ENCODE measurements at places on chromosomes 12 and 14. TPM values are rescaled to one million over a fixed set of nuclear protein-coding genes. Genes with fewer than 3 reads are reported as not detected.

DNA sequence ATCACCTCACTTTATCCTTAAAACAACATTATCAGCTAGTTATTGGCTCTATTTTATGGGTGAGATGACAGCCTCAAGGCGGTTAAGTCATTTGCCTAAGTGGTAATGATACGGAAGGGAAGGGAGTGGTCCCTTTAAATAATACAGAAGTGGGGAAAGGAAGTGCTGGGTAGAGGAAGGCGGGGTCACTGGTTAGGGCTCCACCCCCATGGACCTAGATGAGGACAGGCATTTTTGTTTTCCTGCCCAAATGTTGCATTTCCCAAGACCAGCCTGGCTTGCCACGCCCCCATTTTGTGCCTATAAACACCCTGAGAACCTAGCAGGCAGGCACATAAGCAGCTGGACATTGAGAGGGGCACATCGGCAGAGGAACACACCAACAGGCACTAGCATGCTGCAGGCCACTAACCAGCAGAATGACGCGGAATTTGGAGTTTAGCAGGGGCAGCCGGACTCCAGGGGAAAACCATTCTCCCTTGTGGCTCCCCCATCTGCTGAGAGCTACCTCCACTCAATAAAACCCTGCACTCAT is 100.9 kb downstream of the EPS8 start:
- no peak for DNase-seq

IL31 gene
- not detected for total RNA-seq

GSC gene
- not detected for total RNA-seq

DNA sequence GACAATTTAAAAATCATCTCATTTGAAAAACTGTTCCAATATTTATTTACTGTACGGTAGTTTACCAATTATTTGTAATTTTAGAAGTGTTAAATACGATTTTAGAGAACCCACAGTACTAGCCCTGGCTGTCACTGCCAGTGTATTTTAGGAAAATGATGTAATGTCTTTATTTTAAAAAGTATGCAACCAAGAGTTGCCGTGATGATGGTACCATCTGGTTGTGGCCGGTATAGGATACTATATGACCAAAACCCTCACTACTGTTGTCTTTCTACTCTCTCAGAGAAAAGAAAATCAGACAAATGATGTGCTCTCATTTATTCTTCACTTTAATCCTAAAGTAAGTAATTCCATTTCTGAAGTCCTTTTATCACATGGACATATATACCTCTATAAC is 395.0 kb downstream of the FOXG1 start:
- no peak for DNase-seq

MSRB3 gene
- total RNA-seq = 232 TPM

GRCh38 chr12:20458011-20458410 is 89.7 kb downstream of the PDE3A start:
- no peak for DNase-seq

GRCh38 chr14:86057018-86057667 is 527.2 kb downstream of the FLRT2 start:
- no peak for DNase-seq

DNA sequence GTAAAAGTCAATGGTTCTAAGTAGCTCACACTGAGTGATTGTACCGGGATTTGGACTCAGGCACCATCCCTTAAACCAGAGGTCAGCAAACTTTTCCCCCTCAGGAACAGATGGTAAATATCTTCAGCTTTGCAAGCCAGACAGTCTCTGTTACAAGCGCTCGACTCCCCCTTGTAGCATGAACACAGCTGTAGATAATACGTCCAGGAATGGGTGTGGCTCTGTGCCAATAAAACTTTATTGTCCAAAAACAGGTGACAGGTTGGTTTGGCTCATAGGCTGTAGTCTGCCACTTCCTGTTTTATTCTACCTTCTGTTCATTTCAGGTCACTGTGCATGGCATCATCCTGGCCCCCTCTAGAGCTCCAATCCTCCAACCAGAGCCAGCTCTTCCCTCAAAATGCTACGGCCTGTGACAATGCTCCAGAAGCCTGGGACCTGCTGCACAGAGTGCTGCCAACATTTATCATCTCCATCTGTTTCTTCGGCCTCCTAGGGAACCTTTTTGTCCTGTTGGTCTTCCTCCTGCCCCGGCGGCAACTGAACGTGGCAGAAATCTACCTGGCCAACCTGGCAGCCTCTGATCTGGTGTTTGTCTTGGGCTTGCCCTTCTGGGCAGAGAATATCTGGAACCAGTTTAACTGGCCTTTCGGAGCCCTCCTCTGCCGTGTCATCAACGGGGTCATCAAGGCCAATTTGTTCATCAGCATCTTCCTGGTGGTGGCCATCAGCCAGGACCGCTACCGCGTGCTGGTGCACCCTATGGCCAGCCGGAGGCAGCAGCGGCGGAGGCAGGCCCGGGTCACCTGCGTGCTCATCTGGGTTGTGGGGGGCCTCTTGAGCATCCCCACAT is 7.6 kb downstream of the BDKRB1 start:
- no peak for DNase-seq

- DNase-seq = no peak
These were observed 132.0 kb upstream of the CCND2 start for GRCh38 chr12:4141348-4142270.

FLRT2 gene
- 20.1 TPM for total RNA-seq

RFX4 gene
- not detected for total RNA-seq

DNA sequence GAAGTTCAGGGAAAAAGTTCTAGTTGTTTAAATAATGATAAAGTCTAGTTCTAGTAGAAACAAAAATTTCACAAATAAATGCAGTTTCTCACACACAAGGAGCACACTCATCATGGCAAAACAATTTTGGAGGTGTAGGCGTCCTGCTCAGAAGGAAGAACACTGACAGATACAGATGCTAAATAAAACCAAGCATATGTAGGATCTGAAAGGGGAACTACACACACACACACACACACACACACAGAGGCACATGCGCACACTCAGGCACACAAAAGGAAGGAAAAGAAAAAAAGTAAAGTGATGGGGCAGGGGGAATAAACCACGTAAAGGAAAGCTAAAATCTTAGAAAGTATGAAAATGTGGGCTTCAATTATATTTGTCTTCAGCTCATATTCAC is 117.7 kb downstream of the SOX5 start:
- no peak for DNase-seq

- no peak for DNase-seq
These were observed 307.1 kb downstream of the RPL10L start for GRCh38 chr14:46344327-46344937.

SERPINA12 gene
- total RNA-seq = not detected

GRCh38 chr14:101473045-101473729 is 88.1 kb upstream of the DIO3 start:
- no peak for DNase-seq

- no peak for DNase-seq
These were observed 12.9 kb downstream of the ETV6 start for GRCh38 chr12:11662369-11662768.

- no peak for DNase-seq
These were observed 20.4 kb upstream of the LRTM2 start for GRCh38 chr12:1799882-1800400.

FOXA1 gene
- not detected for total RNA-seq

DNA sequence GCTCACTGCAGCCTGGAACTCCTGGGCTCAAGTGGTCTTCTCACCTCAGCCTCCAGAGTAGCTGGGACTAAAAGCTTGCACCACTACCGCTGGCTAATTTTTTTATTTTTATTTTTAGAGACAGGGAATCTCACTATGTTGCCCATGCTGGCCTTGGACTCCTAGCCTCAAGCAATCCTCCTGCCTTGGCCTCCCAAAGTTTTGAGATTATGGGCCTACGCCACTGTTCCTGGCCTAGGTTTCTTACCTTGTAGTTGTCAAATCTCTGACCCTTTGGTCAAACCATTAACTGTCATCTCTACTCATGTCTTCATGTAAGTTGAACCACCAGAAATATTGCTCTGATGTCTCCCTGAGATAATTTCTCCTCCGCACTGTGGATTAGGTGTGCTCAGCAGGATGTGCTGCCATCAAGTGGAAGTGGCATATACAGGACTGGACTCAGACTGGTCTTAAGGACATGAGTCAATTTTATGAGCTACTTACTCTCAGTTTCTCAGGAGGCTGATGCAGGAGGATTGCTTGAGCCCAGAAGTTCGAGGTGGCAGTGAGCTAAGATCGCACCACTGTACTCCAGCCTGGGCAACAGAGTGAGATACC is 28.5 kb downstream of the ACTR6 start:
- no peak for DNase-seq

DNA sequence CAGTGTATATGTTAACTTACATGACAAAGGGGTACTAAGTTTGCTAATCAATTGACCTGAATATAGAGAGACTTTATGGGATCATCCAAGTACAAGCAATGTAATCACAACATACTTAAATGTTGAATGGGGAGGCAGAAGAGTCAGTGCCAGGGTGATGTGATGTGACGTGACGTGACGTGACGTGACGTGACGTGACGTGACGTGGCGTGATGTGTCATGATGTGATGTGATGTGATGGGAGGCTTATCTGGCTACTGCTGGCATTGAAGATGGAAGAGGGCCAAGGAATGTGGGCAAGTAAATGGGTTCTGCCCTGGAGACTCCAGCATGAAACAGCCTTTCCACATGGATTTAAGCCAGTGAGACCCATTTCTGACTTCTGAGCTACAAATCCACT is 38.2 kb upstream of the PRB4 start:
- no peak for DNase-seq

DNA sequence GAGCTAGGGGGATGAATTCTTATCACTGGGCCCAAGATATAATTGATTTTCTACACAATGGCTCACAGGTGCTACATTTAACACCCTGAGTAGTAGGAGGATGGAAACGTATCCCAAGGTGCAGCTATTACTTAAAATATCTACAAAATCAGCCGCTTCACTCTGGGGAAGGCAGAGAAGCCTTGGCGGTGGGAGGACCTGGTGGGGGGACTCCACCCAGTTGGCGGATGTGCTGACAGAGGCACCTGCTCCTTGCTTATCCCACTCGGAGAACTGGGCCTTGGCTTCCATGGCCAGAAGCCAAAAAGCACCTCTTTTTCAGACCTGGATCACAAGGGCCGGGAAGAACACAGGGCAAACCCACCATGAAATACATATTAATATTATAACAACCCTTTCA is 106.3 kb downstream of the OTX2 start:
- no peak for DNase-seq

NTN4 gene
- total RNA-seq = 79.2 TPM

CMA1 gene
- total RNA-seq = not detected

GRCh38 chr12:104910196-104910840 is 47.8 kb downstream of the SLC41A2 start:
- DNase-seq = no peak

WNT1 gene
- total RNA-seq = 1.2 TPM

UBE2N gene
- 32.9 TPM for total RNA-seq

- no peak for DNase-seq
These were observed 26.2 kb downstream of the BEGAIN start for GRCh38 chr14:100561005-100561404.

AICDA gene
- not detected for total RNA-seq

- no peak for DNase-seq
These were observed 56.6 kb downstream of the TTC9 start for GRCh38 chr14:70698288-70698687.

DNA sequence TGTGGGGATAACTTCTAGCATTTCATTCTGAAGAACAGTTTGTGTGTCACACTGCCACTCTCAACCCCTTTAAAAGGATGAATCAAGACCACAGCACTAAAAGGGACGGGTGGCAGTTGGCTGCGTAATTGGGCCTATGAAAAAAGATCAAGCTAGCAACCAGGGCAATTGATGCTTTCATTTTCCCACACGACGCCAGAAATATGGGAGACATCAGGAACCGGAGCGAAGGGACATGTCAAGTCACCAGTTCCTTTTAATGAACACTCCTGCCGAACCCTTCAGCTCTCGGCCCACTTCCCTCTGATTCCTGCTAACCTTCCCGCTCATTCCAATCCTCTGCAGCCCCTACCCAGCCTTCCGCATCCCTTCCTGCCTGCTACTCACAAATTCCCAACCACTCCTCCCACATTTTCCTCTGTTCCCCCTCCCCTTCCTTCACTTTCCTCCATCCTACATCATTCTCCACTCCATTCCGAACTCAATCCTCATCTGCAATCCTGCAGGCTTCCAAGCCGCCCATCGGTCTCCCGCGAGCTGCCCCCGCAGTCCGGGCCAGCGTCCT is 753 bp downstream of the CSRNP2 start:
- no peak for DNase-seq

GRCh38 chr14:75249251-75249957 is 29.2 kb upstream of the FOS start:
- no peak for DNase-seq

LALBA gene
- not detected for total RNA-seq

GPR162 gene
- 3.1 TPM for total RNA-seq

ACOT4 gene
- total RNA-seq = 1.3 TPM

- DNase-seq = no peak
These were observed 138.9 kb downstream of the GPR65 start for GRCh38 chr14:88143810-88144209.

DNA sequence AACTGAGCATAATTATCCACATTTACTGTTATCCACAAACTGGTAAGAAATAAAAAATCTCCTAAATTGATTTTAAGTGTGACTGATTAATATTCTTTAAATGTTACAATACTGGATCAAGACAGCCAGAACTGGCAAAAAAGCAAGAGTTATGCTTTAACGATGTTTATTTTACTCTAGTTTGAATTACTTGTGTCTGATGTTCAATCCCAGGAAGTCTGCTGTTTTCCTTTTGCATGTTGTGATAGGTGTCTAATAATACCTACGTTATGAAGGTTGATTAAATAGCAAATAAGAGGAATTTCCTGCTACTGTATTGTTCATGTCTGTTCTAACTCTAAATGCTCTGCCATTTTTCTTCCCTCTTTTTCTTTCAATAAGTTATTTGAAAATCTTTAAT is 34.4 kb upstream of the OTOGL start:
- no peak for DNase-seq

DNA sequence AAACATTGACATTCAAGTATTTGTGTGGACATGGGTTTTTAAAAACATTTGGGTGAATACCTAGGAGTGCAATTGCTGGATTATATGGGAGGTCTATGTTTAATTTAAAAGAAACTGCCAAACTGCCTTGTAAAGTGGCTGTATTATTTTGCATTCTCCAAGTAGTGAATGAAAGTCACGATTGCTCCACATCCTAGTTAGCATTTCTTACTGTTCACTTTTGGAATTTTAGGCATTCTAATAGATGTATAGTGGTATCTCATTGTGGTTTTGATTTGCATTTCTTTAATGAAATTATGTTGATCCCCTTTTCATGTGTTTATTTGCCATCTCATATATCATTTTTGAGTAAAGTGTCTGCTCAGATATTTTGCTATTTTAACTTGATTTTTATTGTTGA is 159.5 kb downstream of the FOXG1 start:
- no peak for DNase-seq

DNA sequence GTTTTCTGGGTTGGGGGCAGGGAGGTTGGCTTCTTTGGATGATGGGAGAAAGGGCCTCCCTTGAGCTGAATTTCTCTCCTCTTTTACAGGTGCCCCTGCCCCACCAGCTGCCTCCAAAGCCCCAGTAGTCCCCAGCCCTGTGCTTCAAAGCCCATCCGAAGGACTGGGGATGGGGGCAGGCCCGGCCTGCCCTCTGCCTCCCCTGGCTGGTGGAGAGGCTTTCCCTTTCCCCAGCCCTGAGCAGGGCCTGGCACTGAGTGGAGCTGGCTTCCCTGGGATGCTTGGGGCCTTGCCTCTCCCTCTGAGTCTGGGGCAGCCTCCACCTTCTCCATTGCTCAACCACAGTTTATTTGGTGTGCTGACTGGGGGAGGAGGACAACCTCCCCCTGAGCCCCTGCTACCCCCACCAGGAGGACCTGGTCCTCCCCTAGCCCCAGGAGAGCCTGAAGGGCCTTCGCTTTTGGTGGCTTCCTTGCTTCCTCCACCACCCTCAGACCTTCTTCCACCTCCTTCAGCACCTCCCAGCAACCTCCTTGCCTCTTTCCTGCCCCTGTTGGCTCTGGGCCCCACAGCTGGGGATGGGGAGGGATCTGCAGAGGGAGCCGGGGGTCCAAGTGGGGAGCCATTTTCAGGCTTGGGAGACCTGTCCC is 4.0 kb downstream of the MBD6 start:
- DNase-seq = no peak
